C1 segment of cervical spinal cord (tissue), 14 donors: ENCODE measurements at places on chromosomes 5 and 9.

DNA sequence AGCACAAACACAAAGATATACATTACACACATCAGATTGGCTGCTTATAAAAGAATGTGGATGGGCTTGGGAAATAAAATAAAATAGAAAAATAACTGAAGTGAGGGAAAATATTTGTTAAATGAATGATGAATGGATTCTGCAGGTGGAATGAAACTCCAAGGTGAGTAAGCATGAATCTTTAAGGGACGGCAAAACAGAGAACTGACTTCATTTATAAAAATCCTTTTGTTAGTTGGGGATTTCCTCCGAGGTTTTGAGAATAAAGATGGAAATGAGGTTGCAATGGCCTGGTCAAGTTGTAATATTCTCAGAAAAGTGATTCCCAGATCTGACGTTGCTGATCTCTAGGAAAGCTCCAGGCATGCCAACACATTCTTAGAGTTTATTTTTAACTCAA, 20.9 kb upstream of the SEMA6A start:
- no peak for DNase-seq

GRCh38 chr9:8858596-8859161, 1059.1 kb upstream of the DMAC1 start:
- DNase-seq: peak; percentile 53

- DNase-seq: no peak
Measured at GRCh38 chr5:65329266-65329665, 152.5 kb downstream of the ADAMTS6 start.

- no peak for DNase-seq
Measured at GRCh38 chr5:6820851-6821479, 107.7 kb downstream of the TENT4A start.

DNA sequence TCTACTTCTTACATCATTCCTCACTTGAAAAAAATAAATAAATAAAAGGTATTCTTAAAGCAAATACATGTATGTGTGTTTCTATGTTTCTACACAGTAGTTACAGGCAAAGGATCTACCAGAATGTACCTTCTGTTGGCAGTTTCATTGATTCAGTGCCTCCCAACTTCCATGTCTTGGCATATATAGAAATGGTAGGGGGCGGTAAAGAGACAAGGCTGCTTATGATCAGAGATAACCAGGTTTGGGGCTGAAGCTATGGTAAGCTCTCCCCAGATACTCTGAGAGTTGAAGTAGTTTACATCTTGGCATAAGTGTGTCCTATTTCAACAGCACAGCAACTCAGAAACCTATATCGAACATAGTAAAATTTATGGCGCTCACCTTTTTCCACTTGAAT, 1075.4 kb upstream of the C9orf72 start:
- no peak for DNase-seq

DNA sequence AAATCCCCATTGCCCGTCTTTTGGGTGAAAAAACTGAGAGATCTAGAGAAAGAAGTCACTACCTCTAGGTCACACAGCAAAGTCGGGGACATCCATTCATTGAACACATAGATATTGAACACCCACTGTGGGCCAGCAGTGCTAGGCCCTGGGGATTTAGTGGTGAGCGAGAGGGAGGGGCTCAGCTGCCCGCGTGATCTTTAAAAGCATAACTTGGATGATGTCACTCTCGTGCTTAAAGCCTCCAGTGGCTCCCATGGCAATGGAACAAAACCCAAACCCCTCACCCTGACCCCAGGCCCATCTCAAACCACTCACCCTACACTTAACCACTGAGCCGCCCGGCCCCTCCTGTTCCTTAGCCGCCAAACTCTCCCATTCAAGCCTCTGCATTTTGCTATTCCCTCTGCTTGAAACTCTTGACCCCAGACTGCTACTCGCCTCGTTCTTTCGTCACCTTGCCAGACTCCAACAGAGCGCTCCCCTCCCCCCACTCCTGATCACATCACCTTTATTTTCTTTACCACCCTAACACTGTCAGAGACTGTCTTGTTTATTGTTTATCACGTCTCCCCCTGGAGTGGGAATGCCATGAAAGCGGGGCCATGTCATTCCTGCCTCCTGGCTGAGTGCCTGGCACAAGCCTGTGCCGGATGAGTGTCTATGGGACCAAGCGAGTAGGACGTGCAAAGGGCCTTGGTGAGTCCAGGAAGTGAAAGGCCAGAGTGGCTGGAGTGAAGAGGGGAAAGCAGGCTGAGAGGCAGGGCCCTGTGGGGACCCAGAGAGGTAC, 710 bp upstream of the PIP5KL1 start:
- DNase-seq: no peak

DNA sequence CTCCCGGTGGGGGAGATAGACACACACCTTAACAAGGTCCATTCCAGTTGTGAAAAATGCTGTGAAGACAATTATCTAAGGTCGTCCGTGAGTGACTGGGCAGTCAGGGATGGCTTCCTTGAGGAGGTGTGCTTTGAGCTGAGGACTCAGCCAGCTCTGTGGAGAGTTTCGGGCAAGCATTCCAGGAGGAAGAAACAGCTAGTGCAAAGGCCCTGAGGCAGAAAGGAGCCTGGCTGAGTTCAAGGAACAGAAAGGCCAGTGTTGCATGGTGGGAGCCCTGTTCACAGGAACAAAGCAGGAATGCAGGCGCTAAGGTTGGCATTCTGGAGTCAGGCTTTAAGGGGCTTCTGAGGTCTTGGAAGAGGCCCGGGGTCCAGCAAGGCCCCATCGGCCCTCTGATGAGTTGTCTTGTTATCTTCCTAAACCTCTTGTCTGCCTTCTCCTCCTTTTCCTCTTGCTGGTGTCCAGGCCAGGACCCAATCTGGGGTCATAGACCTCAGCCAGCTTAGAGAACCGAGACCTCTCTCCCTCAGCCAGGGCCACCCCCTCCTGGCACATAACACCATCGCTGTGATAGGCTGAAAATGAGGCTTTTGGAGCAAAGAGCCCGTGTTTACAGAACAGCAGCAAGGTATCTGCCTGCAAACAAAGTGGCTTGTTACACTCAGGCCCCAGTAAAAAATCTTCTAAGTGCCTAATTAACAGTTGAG, 270.2 kb upstream of the MVB12B start:
- no peak for DNase-seq

GRCh38 chr9:123016631-123017030, 16.8 kb upstream of the GPR21 start:
- no peak for DNase-seq

GRCh38 chr5:72511366-72511765, 4.2 kb upstream of the ZNF366 start:
- DNase-seq: no peak
